ENCODE measurements at places on chromosomes 12 and 14. TPM values are rescaled to one million over a fixed set of nuclear protein-coding genes. Genes with fewer than 3 reads are reported as not detected.

The TBC1D30 gene
- 1.1 TPM for total RNA-seq

The BCL11B gene
- total RNA-seq, result 0.24 TPM

The WSB2 gene
- 73.9 TPM for total RNA-seq

The RNU6-7 gene
- total RNA-seq, result not detected

The COX6A1 gene
- total RNA-seq, result 288 TPM

The OAS2 gene
- total RNA-seq, result 6.5 TPM

The MANSC4 gene
- not detected for total RNA-seq

The AMDHD1 gene
- total RNA-seq, result 64.6 TPM

The KRT2 gene
- not detected for total RNA-seq

The NELL2 gene
- not detected for total RNA-seq

The LIN7A gene
- total RNA-seq, result 19.7 TPM

The MYH6 gene
- 0.13 TPM for total RNA-seq

The MYBPC1 gene
- total RNA-seq, result not detected

The KCNC2 gene
- total RNA-seq, result not detected

The MUCL1 gene
- total RNA-seq, result not detected

The FLVCR2 gene
- 36.1 TPM for total RNA-seq

The TAS2R31 gene
- total RNA-seq, result 0.95 TPM

The KRT6C gene
- not detected for total RNA-seq

The SMIM41 gene
- total RNA-seq, result not detected
